ENCODE measurements at places on chromosomes 6 and 20.

DNA sequence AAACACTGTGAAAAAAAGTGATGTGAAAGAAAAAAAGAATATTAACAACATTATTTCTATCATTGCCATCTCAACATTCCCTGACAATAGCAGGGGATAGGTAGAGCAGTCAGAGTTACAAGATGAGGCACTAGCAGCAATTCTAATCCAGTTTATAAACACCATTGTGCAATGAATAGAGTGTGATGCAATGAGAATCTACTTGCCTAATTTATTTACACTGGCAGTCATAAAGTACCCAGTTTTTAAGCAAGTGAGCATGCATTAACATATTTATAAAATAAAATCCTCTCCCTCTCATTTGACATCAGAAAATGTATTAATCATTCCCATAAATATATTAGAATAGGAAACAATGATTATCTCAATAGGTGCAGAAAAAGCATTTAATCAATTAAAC lies 2.5 kb upstream of the MANEA start:
- DNase-seq, result peak; percentile 3

DNA sequence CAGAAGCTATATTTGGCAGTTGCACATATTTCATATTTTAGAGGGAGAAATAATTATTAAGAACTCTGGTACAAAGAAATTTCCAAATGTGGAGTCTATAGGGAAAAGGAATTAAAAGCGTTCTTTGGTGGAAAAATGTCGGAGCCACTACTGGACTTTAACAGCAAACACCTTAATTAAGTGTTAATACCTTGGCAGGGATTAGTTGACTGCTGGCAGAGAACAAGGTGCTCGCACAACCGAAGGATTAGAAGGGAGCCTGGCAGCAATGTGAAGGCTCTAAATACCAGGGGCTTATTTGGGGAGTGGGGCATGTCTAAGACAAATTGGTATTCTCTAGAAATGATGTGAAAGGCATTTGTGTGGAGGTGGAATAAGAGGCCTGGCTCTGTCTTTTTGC lies 98.9 kb downstream of the PAK5 start:
- no peak for DNase-seq

DNA sequence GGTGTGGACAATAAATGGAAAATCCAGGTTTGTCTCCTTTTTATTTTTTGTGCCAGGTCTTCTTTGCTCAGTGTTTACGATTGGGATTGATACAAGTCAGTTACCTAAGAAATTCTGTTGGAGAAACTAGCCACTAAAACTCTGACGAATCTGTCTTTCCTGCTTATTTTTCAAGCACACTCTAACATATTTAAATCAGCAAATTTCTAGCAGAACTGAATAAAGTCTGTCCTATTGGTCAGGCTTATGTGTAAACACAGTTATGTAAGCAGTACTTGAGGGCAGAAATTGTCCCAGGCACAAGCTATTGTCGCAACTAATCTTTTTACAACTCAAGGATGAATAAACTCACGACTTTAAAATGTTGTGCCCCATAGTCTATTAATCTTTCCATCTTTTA lies 12.1 kb upstream of the EXOC2 start:
- no peak for DNase-seq

GRCh38 chr6:31239854-31240253 lies 32.0 kb downstream of the HLA-C start:
- peak; percentile 17 for DNase-seq

- DNase-seq, result no peak
Measured at GRCh38 chr20:6635034-6635736, 132.3 kb upstream of the BMP2 start.

All from AG08395 (cell line).